ENCODE measurements at places on chromosomes 12 and 14.

DNA sequence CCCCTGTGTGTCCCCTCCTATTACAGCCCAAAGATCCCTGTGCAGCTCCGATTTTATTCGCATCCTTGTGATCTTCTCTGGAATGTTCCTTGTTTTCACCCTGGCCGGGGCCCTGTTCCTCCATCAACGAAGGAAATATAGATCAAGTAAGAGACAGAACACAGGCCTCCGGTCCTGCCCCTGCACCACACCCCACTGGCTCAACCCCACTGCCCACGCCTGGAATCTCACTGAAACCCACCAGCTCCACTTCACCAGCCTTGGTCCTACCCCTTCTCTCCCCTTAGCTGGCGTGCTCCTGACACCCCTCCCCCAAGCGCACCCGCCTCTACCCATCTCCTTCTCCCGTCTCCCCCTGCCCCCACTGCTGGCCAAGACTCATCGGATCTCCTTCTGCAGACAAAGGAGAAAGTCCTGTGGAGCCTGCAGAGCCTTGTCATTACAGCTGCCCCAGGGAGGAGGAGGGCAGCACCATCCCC, 934 bp upstream of the TAPBPL start:
- no peak for DNase-seq

DNA sequence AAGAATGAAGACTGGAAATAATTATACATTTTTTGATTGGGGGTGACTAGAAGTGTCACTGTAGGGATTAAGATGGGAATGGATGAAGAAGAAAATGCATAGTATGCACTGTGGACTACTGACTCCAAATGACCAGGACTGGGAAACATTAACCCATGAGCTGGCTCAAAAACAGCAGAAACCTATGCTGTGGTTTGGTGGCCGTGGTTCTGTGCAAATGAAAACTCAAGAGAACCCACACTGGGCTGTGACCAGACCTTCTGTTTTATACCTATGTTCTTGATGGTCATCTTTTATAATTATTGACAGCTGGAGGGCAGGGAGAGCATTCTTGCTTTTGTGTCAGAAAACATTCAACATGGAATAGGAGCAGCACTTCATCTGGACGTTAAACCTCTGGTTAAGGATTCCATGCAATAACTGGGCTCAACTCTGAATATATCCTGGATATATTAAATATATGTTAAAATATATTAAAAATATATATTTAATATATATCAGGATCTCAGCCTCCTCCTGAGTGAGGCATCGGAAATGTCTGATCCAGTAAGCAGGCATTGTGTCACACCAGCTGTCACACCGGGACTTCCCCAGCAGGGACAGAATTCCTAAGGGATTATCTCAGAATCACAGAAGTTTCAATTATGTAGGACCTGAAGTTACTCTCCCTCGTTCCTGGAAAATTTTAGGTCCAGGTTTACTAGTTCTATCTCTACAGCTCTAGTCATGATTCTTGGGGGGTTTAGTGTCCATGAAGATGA, 48.5 kb downstream of the BBS10 start:
- no peak for DNase-seq

- DNase-seq = no peak
These were observed 23.5 kb upstream of the SELPLG start for GRCh38 chr12:108657130-108657745.

- no peak for DNase-seq
These were observed 3.9 kb upstream of the KRT79 start for GRCh38 chr12:52837781-52838608.

- no peak for DNase-seq
These were observed 1.7 kb downstream of the RARG start for GRCh38 chr12:53230108-53230845.

DNA sequence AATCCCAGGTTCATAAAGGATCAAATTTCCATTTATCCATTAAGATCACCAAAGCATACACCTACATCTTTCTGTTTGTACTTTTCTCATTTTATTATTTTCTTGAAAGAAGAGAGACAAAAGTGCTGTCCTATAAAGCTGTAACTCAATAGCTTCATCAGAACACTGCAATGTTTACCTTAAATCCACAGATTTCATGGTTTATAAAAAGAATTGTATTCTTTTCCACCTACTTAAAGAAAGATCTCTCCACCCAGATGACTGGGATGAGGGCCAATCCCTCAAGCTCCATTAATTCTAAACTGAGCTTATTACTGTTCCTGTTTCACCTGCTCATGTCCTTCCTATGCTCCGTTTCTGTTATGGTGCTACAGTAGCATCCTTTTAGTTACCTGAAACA, 470.6 kb downstream of the BCAT1 start:
- DNase-seq = no peak

All from activated naive CD4-positive, alpha-beta T cell treated with anti-CD3 and anti-CD28 coated beads, Interleukin-2, amount 50 U/mL, for 16 hours (primary cell).